H1 (cell line): ENCODE measurements at places on chromosomes 2 and 18. TPM values are rescaled to one million over a fixed set of nuclear protein-coding genes. Genes with fewer than 3 reads are reported as not detected.

ASAP2 gene
- total RNA-seq = 16.6 and 18.7 TPM in 2 replicates

TMEM200C gene
- total RNA-seq = 8.3 and 9.6 TPM in 2 replicates

MOCOS gene
- 5.8 and 6.5 TPM in 2 replicates for total RNA-seq

DSG1 gene
- total RNA-seq = 0.06 TPM in 1 of 2 replicates, not detected in the other

STPG4 gene
- 0.27 and 0.28 TPM in 2 replicates for total RNA-seq
